GM12892 (cell line): ENCODE measurements at places on chromosomes 3 and 15.

DNA sequence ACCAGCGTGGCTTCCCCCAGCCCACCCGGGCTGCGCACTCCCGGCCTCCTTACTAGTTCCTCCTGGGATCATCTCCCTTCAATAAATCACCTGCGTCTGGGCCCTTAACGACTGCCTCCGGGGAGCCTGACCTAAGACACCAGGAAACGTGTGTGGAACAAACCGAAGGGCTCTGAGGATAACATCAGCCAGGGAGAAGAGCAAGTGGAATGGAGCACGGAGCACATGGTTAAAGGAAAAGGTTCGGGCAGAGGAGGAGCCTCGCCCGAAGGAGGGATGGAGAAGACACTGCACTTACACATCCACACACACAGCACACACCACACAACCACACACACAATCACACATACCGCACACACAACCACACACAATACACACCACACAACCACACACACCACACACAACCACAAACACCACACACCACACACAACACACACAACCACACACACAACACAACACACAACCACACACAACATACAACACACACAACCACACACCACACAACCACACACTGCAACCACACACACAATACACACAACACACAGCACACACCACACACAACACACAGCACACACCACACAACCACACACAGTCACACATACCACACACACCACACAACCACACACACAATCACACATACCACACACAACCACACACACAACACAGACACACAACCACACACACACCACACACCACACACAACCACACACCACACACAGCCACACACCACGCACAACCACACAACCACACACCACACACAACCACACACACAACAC lies 24.7 kb downstream of the CPN2 start:
- DNase-seq, result no peak

- DNase-seq, result no peak
These were observed 62.9 kb upstream of the AGBL1 start for GRCh38 chr15:86016750-86017149.

GRCh38 chr3:45676325-45677032 lies 12.7 kb upstream of the SACM1L start:
- DNase-seq, result no peak

GRCh38 chr15:55183679-55184078 lies 13.1 kb downstream of the RSL24D1 start:
- no peak for DNase-seq

DNA sequence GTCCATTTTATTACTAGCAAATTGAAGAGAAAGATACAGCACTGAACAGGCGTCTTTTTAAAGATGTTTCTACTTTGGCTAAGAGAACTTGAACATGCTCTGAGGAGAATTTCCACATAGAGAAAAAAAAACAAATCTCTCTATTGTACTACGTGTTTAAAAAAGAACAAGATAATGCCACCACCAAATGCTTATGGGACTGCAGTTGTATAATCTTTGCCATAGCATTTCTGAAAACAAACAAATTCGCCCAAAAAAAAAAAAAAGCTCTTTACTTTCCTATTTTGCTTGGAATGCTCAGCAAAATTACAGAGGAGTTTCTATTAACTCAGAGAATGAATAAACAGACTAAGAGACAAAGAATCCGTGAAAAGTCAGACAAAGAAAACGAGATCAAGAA lies 114.2 kb downstream of the CNTN3 start:
- DNase-seq, result no peak

DNA sequence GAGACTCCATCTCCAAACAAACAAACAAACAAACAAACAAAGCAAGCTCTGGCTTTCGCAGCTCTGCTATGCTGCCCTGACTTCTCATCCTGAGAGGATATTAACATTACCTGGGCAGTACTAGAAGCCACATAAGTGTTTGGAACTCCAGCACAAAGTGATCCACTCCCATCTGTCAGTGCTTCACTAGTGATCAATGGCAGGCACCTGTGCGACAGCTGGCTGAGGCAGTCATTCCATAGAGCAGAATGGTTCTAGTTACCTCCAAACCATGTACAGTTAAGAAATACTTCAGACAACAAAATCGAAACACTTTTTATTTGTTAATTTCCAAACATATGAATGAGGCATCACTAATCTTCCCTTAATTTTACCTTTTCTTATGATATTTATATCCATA lies 2.8 kb upstream of the MB21D2 start:
- DNase-seq, result no peak

DNA sequence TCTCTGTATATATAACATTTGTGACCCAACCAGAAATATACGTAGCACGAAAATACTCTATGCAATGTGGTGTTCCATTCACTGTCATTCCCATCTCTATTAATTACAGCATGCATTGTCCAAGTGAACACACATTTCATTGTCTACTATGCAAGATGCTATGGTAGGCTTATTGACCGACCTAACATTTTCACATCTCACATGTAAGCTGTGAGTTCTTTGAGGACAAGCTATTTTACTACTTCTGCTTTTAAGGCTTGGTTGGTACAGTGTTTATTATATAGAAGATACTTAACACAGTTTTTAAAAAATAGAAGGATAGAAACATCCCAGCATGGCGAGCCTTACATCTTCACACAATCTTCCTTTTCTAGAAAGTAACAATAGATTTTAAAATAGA lies 164.4 kb downstream of the KLHL25 start:
- no peak for DNase-seq

DNA sequence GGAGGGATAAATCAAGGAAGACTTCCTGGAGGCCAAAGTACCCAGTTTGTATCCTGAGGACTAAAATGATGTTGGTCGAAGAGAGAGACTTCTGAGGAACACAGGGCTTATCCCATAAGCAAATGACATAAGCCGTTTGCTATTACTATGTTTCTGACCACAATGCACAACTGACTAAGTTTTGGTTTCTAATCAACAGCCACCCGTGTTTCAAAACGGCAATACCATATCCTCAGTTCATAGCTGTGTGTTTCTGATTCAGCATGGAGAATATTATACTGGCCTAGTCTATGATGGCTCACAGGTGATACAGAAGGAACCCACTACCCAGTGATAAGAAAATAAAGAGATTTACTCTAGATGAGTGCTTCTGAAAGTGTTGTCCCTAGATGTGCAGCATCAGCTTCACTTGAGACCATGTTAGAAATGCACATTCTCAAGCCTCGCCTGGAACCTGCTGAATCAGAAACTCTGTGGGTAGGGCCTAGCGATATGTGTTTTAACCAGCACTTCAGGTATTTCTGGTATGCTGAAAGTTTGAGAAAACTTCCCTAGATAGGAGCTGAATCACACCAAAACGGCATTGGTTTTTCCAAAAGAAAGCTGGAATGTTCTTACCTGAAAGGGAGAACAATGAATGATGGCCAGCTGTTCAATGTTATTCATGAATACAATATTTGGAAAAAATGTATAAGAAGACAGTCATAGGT lies 639.7 kb upstream of the NR2F2 start:
- DNase-seq, result no peak

- DNase-seq, result no peak
These were observed 29.5 kb downstream of the SIAH2 start for GRCh38 chr3:150733373-150733935.

GRCh38 chr3:37457378-37458065 lies 283.1 kb upstream of the LRRFIP2 start:
- DNase-seq, result no peak

DNA sequence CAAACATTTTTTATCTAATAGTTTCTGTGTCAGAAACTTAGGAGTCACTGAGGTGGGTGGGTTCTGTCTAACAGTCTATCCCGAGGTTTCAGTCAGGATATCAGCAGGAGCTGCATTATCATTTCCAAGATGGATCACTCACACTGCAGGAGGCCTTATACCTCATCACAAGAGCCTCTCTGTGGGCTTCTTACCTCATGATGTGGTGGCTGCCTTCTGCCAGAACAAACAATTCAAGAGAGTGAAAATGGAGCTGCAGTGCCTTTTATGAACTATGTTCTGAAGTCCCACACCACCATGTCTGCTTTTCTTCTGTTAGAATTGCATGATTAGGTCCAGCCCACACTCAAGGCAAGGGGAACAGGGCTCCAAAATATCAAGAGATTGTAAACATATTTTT lies 27.9 kb downstream of the RFX7 start:
- DNase-seq, result no peak

GRCh38 chr15:29842290-29842689 lies 20.0 kb upstream of the TJP1 start:
- DNase-seq, result no peak

DNA sequence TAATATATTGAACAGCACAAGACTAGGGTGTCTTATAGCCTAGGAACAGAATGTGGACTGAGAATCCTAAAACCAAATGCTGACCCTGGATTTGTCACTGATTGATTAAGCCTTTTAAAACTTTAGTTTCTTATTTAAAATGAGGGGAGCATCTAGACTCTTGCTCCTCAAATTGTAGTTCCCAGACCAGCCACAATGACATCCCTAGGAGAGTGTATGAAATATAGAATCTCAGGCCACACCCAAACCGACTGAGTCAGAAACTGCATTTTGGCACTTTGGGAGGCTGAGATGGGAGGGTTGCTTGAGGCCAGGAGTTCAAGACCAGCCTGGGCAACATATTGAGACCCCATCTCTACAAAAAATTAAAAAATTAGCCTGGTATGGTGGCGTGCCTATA lies 287.8 kb upstream of the UMPS start:
- no peak for DNase-seq

DNA sequence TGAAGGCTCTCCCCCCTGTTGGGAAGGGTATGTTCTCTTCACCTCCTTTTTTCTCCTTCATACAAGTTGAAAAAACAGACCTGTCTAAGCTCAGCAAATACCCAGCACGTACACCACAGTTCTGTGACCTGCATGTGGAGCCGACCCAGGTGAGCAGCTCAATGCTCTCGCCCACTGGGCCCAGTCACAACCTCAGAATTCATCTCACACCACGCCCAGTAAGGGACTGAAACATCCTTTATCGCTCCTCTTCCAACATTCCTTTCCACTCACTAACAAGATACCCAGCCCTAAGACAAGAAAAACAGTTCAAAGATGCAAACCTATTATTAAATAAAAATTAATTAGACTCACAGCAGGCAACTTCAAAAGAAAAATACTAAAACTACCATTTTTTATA lies 68.9 kb downstream of the FOXP1 start:
- no peak for DNase-seq

DNA sequence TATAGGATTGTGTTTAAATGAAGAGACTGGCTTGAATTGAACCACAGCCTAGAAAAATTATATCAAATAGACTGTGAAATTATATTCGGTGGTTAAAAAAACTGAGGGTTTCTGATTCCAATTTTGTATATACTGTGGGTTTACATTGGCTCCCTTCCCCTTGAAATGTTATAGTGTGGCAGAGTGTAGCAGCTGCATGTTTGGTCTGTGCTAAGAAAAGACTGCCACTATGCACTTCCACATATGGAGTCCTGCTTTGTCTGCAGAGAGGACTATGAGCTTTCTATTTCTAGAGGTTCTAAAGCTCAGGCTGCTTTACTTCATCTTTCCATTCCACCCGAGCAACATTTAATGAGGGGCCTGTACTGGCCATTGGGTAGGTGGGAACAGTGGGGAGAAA lies 112.3 kb downstream of the P3H2 start:
- DNase-seq, result no peak
